NCI-H460 (cell line): ENCODE measurements at places on chromosomes 5 and 9.

- no peak for DNase-seq
These were observed 564 bp downstream of the SLC25A25 start for GRCh38 chr9:128068386-128069205.

DNA sequence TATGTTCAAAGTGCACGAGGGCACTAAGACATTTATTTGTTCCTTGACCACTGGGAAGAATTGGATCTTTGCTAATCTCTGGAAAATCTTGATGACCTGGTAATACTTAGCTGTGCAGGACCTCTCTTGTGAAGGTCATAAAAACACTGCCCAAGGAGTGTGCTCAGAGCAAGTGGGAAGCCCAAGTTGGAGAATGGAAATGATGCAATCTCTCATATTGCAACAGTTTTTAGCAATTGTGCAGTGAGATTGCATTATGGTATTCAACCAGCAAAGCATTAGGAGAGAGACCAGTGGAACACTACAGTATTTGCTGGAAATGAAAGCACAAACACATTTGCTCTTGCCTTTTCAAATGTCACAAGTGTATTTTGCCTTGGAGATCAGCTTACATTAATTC is 34.5 kb downstream of the TXNDC8 start:
- peak; percentile 14 for DNase-seq

GRCh38 chr9:131227112-131227958 is 49.0 kb downstream of the FAM78A start:
- DNase-seq: no peak

GRCh38 chr5:162209005-162209605 is 141.5 kb downstream of the GABRG2 start:
- DNase-seq: peak; percentile 22

- DNase-seq: no peak
These were observed 49.0 kb upstream of the ALDH1B1 start for GRCh38 chr9:38343552-38343951.

GRCh38 chr9:4497855-4498254 is 7.6 kb downstream of the SLC1A1 start:
- DNase-seq: no peak

GRCh38 chr9:18447131-18447530 is 26.8 kb upstream of the ADAMTSL1 start:
- no peak for DNase-seq

DNA sequence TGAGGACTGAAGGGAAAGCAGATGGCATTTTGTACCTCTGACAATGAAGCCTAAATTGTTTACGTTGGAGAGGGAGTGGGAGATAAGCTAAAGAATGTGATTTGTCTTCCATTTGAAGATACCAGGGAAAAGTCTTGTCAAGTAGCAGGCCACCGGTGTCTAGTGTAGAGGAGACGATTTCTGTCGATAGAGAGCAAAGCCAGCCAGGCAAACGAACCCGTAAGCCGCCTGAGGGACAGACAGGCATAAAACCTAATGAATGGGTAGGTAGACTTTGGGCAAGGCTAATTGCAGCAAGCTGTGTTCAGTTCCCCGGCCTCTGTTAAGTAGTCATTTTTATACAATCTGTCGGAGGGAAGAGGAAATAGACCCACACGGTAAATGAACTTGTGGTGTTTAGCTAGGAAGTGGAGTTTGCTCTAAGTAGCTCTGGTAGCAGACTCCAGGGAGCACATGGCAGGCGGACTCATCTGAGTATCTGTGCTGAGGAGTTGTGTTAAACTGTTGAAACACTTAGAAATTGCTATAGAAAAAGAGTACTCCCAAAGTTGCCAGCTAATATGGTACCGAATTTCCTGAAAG is 28.8 kb downstream of the SMARCA2 start:
- DNase-seq: no peak

- no peak for DNase-seq
These were observed 152.8 kb downstream of the PAX5 start for GRCh38 chr9:36881316-36881715.

- DNase-seq: no peak
These were observed 74.9 kb upstream of the TNFSF8 start for GRCh38 chr9:115005322-115005721.

DNA sequence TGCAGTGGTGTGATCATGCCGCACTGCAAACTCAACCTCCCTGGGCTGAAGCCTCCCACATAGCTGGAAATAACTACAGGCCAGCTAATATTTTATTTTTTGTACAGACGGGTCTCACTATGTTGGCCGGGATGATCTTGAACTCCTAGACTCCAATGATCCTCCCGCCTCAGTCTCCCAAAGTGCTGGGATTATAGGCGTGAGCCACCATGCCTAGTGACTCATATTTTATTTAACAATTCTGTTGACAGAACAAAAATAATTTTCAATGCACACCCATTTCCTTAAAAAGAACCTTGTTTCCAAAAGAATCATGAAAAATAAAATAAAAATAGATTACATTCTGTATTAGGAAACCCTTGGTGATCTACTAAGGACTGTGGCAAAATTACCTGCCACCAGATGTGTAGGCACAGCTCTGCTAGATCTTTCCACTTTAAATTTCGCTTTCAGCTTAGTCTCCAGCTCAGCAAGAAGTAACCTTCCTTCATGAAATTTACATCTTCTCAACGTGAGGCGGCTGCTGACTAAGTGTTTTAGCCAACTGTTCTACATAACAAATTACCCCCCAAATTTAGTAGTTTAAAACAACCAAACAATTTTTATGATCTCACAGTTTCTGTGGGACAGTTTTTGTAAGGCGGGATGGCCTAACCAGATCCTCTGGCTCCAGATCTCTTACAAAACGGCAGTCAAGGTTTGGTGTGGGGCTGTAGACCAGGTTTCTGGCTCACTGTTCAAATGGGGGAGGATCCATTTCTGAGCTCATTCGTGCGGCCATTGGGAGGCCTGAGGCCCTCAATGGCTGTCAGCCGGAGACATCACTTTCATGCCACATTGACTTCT is 32.6 kb upstream of the GOLPH3 start:
- DNase-seq: no peak

GRCh38 chr5:139481580-139482049 is 943 bp downstream of the STING1 start:
- no peak for DNase-seq

GRCh38 chr9:112170968-112171367 is 4.1 kb downstream of the SUSD1 start:
- no peak for DNase-seq

GRCh38 chr9:97160255-97160654 is 121.3 kb upstream of the CTSV start:
- no peak for DNase-seq

- DNase-seq: no peak
These were observed 5.2 kb upstream of the RPL26L1 start for GRCh38 chr5:172953776-172954675.

DNA sequence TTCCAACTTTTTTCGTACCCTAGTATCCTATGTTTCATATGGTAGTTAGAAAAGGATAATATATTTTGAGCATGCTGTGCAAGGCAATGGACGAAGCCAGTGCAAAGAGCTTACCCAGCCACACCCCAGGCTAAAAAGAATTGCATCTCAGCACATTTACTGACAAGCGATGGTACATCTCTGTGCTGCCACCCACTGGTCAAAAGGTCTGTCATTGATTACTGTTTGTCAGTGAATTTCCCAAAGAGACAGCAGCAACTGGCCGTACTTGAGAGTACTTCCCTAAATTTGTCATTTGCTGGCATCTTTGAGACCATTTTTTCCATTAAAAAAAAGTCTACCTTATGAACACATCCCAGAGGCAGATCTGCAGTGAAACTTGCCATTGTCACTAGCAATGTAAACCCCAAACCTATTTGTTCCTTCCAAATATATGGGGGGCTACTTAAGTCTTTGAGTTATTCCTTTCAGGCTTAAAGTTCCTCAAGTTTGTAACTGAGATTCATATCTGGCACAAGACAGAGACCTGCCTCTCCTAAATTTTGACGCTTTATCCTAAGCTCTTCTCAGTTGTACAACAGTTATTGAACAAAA is 184.3 kb downstream of the CTNND2 start:
- DNase-seq: peak; percentile 53

DNA sequence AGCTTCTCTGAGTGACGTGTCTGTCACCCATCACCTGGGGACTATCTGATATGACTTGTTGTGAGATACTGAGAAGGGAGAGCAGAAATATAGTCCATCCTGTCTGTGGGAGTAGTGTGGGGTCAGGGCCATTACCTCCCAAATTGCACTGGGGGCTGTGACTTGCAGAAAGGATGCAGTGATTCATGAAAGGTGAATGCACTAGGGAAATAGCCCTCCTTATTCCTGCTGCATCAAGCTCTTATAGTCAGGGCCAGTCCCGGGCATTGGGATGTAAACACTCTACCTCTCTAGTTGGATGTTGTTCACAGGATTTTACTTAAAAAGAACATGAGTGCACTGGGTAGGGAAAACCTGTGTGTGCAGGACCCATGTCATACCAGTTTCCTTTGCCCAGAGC is 124.8 kb downstream of the STK32A start:
- DNase-seq: no peak

DNA sequence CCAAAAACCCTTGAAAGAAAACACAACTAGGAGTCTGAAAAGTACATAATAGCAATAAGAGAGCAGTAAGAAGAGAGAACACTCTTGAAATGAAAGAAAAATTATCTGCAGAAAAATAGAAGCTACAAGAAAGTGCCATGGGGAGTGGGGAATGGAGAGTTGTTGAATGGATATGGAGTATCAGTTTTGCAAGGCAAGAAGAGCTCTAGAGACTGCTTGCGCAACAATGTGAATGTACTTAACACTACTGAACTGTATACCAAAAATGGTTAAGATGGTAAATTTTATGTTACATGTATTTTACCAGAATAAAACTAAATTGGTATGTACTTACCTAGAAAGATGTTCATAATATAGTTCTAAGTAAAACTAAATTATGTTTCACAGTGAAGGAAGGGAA is 54.8 kb upstream of the RASGRF2 start:
- DNase-seq: no peak

DNA sequence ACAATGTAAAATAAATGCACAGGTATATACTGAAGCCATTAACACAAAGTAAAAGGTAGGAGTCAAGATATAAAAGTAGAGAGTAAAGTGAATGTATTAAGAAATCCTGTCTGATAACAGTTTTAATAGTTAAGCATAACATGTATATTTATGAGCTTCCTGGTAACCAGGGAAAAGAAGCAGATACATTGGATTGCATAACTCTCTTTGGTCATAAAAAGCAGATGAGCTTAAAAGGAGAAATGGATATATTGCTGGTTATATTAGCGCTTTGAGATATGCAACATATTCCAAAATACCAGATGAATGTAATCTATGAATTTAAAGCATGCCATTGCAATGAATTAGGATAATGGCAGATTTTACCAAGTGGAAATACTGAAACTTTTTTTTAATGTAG is 6.2 kb upstream of the TNFSF8 start:
- no peak for DNase-seq

- DNase-seq: no peak
These were observed 1342.4 kb upstream of the DMAC1 start for GRCh38 chr9:9142001-9142400.

GRCh38 chr9:133916159-133916541 is 76.0 kb downstream of the VAV2 start:
- no peak for DNase-seq

- DNase-seq: no peak
These were observed 82.3 kb upstream of the SIMC1 start for GRCh38 chr5:176155922-176156359.
